ENCODE measurements at places on chromosomes 5 and 9.

DNA sequence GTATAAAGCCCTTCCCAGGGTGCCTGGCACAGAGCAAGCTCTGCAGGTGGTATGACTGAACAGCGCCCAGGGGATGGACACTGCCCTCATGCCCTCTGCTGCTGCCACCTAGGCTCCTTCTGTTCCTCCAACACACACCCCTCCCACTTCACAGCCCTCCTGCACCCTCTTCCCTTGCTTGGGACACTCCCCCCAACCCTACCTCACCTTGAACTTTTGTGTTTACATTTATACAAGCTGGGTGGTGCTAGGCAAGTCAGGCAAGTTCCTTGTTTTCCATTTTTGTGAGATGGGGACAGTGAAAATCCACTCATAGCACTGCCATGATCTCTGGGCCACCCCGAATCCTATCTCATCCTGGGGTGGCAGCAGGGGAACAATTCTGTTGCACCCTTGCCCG is 18.8 kb upstream of the CORO2A start:
- DNase-seq, result no peak

DNA sequence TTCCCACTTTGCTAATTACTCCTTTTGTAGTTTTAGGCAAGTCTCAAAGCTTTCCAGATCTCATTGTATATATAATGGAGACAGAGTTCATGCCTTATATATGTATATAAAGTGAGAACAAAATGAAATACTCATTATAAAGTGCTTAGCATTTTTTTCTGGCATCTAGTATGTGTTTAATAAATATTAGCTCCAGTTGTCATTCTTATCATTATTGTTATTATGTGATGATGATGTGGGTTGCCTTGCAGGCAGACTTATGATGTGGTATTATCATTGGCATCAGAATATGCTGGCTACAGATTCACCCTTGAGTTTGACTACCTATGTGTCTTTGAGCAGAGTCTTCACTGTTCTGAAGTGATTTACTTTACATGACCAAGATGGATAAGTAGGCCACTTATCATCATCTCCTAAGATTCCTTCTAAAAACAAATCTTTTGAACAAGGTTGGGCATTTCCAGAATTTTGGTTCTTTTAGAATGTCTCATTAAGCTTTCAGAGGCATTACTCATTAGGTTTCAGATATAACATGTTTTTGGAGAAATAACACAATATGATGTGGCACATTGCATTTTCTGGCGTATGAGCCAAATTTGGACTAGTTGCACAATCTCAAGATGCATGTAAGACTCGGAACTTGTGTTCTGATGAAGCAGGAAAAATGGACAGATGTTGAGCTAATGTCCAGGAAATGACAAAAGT is 145.6 kb upstream of the TNC start:
- DNase-seq, result no peak

DNA sequence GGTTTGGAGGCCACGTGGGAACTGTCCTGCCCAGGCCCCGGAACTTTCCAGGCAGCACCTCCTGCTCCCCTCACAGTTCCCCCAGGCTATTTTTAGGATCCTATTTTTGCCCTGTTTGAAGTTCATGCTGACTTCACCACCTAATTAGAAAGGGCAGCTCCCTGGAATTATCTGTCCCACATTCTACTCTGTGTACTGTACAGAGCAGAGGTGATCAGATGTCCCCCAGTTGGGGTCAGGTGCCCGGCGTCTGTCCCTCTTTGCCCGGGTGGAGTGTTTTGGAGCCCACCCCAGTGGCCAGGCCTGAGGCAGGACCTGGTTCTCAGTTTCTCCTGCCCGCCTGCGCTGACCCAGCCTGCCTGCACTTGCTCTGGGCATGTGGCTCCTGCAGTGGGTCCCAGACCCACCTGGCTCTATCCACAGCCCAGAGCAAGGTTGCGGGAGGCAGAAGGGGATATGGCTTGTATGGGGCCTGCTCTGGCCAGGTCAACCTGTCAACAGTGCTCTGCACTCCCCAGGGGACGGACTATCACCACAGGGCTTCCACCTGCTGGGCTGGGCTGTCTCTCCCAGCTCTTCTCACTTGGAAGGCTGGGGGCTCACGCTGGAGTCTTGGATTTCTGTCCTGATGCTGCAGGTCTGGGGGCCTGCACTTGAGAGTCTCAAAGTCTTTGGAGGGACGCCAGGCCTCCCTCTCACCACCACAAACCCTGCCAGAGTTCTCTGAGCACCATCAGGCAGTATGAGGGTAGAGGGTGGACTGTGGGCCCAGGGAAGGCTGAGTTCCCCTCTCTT is 268.3 kb downstream of the GADD45G start:
- DNase-seq, result no peak

DNA sequence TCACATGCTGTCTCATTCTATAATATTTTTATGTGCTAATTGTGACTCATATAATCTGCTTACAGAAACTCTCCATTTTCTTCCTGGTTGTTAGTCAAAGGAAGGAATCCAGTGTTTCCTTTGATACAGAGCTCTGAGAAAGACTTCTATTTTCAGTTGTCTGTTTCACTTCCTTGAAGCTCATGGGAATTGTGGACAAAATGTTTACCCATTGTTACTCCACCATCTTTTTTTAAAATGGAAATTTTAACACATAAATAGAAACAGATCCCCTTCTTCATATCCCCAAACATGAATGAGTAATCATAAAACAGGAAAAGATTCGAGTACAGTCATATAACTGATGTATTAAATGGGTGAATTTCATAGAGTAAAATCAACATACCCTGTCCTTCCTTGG is 42.0 kb upstream of the KCNN2 start:
- DNase-seq, result no peak

DNA sequence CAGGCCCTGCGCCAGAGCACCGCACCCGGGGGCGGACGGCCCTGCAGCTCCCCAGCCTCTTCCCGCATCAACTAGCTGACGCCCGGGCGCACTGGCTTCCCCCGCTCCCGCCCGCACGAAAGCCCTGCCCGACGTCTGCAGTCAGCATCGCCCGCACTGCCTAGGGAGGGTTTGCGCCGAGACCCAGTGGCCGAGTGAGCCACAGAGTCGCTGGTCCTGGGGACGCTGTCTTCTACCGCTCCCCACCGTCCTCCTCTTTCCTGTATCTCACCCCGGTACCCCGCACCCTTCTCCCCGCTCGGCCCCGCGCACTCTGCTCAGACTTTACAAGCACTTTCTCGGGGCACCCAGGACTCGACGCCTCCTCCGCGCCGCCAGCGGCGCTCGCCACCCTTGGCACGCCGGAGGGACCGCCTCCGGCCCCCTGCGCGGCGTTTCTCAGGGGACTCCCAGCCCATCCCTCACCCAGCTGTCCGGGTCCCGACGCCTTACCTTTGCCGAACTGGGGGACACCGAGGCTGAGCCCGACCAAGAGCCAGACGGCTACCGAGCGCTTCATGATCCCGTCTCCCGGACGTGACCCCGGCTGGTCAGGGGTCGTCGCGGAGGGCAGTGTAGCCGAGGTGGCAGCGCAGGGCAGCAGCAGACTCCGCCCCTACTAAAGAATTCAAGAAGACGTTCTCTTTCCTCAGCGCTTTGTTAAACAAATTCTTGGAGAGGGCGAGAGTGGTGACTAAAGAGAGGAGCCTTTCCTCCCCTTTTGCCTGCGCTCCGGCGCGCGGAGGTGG is 670 bp downstream of the EDIL3 start:
- no peak for DNase-seq

GRCh38 chr5:123700624-123701287 is 188.8 kb downstream of the CSNK1G3 start:
- DNase-seq, result no peak

- no peak for DNase-seq
Measured at GRCh38 chr5:111635151-111635902, 121.7 kb downstream of the NREP start.

DNA sequence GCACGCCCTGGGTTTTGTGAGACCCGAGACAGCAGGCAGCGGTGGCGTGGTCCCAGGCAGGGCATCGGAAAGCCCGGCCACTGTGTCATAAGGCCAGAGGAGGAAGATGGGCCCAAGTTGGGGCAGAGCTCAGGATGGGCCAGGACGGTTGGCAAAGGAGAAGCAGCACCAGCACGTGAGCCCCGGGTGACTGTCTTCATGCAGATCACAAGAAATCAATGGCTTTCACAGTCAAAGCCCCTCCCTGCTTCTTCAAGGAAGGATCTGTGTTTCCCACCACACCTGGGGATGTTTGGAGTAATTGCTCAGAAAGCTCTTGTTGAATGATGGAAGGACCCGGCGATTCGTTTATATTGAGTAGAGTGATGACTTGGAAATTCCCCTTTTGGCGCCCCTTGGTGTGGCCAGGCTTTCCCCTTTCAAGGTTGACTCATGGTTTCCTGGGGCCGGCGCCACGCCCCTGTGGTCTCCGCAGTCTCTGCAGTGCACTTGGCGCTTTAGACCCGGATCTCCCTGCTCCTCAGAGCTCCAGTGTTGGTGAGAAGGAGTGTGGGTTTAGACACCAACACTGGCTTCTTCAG is 52.1 kb downstream of the IL31RA start:
- DNase-seq, result peak; percentile 55

DNA sequence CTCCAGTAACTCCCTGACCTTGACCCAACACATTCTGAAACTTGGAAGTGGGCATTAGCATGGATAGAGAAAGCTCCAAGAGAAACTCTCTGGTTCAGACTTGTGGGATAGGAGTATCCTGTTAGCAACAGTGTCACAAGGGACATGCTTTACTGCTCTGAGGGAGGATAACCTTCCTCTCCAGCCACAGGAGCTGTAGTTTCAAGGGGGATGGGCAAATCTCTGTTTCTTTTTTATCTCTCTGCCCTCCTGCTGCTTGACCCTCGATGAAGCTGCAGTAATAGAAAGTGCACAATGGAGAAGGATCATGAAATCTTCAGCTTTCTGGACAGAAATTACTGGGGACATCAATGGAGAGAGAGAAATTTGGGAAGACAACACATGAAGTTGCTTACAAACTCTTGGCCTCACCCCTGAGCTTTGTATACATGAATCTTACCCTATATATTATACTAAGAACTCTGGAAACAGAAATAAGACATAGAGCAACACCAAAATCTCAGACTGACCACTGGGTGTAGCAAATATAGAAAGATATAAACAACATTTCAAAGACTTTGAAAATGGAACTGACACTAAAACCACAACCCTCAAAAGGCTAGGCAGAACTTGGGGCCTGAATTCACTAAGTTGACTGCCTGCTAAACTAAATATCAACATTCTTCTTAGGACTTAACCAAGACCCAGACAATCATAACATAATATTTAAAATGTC is 471.0 kb upstream of the MEF2C start:
- DNase-seq, result no peak

DNA sequence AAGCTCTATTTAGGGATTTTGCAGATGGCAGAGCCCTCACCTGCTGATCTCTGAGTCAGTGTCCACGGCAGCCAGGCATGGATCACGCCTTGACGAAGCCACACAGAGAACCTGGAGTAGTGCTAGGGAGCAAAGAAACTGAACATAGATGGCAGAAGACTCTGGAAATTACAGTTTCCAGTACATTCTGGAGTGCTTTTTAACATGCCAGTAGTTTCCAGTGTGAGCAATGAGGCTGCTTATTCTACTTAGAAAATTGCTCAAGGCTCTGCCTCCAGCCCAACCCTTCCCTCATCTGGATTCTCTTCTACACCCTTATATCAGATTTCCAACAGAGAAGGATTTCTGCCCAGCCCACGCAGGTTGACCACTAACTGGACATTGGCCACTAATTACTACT is 203.3 kb downstream of the ADAMTS12 start:
- no peak for DNase-seq

GRCh38 chr5:35694481-35694880 is 76.8 kb downstream of the SPEF2 start:
- no peak for DNase-seq

GRCh38 chr9:129669141-129669718 is 3.8 kb downstream of the PRRX2 start:
- DNase-seq, result no peak

GRCh38 chr9:5953743-5954707 is 61.4 kb downstream of the RANBP6 start:
- DNase-seq, result no peak

DNA sequence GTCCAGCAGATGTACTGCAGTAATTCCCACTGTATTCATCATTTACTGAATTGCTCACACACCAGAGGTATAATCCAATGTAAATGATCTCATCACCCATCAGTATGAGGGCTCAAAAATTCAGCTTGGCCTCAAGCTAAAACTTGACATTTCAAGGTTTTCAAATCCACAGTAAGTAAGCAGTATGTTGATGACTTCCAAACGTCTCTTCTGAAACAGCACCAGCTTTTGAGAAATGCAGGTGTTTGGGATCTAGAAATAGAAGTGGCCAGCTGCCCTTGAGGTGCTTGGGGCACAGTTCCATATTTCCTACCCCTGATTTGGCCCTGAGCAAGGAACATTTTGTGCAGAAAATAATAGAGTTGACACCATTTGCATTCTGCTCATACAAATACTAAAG is 388.0 kb upstream of the TUSC1 start:
- no peak for DNase-seq

GRCh38 chr9:69223605-69224004 is 49.5 kb downstream of the TJP2 start:
- no peak for DNase-seq

DNA sequence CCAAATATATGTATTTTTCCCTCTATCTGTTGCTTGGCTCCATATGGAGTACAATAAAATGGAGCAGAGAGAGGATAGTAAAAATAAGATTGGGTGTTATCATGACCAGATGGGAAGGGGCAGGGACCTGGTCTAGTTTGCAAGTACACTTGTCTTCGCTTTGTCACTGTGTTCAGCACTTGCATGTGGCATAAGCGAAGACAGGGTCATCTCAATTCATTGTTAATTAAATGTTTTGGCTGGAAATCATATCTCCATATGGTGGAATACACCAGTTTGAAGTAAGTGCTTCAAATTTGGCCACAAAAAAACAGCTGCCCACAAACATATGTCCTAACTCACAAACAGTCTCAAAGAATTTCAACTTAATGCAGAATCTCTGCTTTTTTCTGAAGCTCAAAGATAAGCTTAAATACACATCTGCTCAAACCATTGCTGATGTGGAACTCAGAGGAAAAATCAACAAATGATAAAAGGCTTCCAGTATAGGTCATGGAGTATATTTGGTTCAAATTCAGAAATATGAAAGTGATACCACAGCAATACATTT is 865.4 kb downstream of the TLE4 start:
- DNase-seq, result no peak

DNA sequence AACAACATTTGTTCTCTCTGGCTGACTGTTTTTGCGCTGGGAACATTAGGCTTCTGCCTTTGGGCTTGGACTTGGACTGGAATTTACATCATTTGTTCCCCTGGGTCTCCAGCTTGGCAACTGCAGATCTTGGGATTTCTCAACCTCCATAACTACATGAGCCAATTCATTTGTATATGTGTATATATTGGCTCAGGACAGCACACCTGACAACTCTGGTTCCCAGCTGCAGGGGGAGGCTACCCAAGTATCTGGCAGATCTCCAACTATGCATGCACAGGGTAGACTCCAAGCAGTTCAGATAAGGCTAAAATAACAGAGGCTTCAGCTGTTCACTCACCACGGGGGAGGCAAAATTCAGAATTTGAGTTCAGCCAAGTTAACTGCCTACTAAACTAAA is 31.6 kb upstream of the F2RL1 start:
- DNase-seq, result no peak

DNA sequence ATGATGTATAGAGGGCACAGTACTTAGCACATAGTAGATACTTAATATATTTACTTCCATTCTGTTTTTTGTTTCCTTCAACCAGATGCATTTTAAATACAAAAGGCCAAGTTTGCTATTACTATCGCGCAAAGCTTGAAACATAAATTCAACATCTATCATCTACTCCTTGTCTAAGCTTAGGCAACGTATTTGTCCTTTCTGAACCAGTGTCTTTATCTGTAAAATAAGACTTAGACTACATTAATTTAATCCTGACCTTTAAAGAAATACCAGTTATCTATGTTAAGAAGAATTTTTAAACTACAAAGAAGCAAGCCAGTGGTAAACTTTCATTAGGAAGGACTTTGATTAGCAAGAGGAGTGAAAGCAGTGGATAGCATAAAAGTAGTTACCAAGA is 173.0 kb downstream of the WDR70 start:
- DNase-seq, result no peak

Measured in stimulated activated CD4-positive, alpha-beta T cell treated with anti-CD3 and anti-CD28 coated beads, Interleukin-12 subunit alpha, Interleukin-12 subunit beta, amount 100 ng/mL, for 48 hours (primary cell).